ENCODE measurements at places on chromosomes 11 and 22.

DNA sequence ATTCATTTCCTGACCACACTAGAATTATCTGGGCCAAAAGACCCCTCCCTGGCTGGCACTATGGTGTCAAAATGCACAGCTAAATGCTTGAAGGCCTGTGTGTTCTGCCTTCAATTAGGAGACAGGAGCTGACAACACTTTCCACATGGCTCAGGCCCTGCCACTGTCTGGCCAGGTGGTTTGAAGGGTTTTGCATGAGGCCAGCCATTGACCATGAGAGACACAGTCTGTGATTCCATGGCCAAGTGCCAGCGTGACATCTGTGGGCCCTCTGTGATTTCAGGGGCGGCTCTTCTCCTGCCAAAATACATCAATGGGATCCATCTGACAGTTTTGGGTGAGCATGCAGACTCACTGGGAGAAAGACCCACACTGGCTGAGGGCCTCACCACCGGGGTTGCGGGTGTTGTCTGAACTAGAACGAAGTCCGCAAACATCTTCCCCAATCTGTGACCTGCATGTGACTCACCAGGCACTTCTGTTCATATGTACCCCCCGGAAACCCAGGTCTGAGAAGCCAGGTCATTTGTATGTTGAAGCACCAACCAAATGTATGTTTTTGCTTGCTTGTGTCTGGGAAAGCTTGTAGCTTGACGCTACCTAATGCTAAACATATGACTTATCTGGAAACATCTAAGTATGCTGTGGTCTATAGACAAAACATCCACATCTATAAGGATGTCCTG lies 20.7 kb upstream of the NAV2 start:
- no peak for DNase-seq

DNA sequence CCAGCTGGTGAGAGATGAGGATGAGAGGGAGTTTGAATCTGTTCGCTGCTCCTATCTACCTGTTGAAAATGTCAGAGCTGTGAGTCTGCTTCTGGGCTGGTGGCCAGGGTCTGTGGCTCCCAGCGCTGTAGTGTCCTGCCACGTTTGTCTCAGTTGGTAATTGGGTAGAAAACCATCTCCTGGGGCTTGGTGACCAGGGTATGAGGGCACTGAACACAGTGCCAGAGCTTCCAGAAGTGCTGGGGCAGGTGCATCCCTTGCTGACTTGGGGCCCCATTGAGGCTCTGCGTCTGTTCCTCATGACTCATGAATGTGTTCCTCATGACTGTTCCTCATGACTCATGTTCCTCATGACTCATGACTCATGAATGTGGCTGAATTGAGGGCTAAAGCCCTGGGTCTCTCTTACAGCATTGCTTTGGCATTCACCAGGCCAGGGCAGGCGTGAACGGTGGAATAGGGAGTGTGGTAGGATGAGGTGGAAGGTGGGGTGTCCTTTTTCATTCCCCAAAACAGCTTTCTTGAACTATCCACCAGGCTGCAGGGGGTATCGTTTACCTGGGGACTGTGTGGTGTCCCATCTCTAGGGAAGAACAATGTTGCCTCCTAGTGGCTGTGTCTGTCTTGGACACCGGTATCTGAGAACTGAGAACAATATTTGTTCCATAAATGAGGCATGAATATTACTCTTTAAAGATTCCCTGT lies 139.5 kb downstream of the COMMD9 start:
- DNase-seq = peak; percentile 96

DNA sequence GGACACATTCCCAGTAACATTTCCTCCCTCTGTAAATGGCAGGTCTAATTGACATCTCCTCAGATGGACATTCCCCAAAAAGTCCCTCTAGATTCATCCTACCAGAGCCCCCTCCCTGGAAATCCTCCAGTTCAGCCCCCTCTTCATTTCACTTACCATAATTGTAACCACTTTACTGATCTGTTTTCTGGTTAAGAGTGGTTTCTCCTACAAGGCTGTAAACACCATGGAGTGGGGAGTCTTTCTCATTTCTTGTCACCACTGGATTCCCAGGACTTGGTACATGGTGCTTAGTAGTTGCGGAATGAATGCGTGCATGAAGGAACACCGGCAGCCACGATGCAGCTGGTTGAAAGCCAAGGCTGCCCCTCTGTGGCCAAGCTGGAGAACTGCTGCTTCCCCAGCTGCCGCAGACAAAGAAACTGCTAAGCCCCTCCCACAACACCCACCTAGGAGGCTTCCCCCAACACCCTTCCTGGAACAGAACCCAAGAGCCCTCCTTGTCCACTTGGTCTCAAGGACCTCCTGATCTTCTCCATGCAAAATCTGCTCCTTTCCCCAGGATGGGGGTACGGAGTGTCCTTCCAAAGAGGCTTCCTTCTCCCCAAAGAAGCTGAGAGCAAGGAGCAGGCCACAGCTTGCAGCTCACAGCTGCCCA lies 18.6 kb upstream of the SCARF2 start:
- peak; percentile 84 for DNase-seq

DNA sequence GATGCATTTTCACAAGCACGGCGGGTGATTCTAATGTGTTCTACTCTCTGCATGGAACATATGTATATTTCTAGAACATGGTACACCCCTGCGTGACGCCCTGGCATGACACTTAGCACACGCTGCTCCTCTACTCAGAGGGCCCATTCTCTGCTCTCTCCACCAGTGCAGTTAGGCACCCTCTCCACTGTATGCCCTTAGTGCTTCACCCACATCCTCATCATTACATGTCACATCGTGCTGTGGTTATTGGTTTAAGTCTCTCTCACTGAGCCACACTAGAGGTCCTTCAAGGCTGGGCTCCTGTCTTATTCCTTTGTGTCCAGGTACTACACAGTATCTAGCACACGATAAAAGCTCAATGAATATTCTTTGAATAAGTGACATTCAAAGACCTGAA lies 16.7 kb downstream of the TMPRSS13 start:
- no peak for DNase-seq

- no peak for DNase-seq
These were observed 9.9 kb downstream of the HTR3A start for GRCh38 chr11:113984781-113985180.

- DNase-seq = no peak
These were observed 2.9 kb upstream of the HORMAD2 start for GRCh38 chr22:30077279-30077880.

DNA sequence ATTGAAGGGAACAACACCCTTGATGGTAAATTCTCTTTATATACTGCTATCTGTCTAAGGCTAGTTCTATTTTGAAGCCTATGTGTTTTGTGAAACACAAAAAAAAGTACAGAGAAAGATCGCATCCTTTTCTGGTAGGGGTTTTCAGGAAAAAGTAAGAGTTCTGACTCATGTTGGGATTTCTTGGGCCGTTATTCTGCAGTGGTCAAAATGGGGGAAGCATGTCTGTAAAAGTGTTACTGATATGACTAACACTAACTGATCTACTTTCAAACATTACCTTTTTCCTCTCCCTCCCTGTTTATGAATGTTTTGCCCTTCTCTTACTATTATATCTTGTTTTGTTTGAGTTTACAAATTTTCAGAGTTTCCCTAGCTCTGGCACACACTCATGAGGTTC lies 53.9 kb downstream of the CTNND1 start:
- no peak for DNase-seq

- DNase-seq = no peak
These were observed 72.4 kb downstream of the CYP2R1 start for GRCh38 chr11:14819596-14819995.

DNA sequence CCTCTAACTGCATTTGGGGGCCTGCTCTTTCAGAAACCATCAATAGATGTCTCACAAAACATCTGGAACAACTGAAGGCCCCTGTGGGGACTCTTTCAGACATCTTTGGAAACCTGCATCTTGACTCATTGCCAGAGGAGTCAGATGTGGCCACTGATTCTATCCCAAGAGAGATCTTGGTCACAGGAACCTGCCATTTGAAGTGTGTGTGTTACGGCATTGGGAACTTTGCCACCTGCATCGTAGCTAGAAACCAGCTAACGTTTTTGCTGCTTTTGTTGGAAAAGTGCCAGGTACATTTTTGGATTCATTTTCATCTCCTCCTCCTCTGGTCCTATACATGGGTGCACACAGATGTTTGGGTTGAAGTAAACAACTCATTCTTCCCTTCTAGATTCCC lies 4.3 kb downstream of the SRRD start:
- DNase-seq = no peak

GRCh38 chr22:36244522-36245391 lies 5.4 kb upstream of the APOL2 start:
- no peak for DNase-seq

DNA sequence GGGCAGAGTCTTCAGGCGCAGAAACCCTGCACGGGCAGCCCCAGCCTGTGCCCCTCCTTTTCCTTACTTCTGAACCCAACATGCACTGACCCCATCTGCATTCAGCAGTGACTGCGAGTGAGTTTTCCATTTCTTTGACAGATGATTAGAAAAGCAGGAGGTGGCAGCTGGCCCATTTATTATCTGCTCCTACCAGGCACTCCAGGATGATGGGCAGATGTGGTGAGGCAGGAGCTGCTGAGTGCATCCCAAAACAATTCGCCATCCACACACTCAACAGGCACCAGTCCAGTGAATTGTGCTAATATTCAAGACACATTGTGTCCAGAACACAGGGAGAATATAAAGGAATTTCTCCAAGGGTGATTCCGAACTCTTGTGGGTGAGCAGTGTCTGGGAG lies 208.5 kb downstream of the TENM4 start:
- DNase-seq = no peak

DNA sequence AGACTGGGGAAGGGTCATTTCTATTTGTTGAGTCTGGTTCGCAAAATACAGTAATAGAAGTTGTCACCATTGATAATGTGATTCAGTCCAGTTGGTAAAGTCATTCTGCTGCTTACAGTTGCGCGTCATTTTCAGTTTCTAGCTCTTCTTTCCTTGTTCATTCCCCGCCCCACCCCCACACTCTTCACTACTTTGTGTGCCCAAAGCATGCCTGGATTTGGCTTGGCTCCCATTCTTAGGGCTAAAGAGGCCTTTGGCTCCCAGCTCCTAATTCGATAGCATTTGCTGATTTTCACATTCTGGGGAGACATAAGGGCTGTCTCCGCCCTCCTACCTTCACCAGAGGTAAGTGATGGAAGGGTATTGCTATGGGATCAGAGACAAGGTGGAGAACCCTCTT lies 43.0 kb downstream of the CECR2 start:
- DNase-seq = no peak

DNA sequence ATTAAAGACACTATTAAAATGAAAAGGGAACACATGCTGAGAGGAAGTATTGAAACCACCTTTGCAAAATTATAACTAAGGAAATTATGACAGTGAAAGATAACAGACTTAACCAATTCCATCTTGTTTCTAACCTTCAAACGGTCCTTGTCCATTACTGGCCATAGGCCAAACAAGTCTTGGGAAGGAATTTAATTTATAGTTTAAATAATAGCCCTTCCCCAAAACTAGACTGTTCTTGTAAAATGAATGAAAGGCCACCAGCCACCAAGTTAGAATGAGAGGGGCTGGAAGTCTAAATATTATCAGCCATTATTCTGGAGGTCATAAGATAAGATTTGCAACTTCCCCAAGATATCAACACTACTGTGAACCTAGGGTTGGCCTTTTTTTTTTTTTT lies 1.8 kb upstream of the TALDO1 start:
- DNase-seq = no peak

- DNase-seq = peak; percentile 68
These were observed 33.3 kb upstream of the NNMT start for GRCh38 chr11:114262681-114263512.

GRCh38 chr11:95584180-95584579 lies 205.4 kb downstream of the FAM76B start:
- peak; percentile 56 for DNase-seq

DNA sequence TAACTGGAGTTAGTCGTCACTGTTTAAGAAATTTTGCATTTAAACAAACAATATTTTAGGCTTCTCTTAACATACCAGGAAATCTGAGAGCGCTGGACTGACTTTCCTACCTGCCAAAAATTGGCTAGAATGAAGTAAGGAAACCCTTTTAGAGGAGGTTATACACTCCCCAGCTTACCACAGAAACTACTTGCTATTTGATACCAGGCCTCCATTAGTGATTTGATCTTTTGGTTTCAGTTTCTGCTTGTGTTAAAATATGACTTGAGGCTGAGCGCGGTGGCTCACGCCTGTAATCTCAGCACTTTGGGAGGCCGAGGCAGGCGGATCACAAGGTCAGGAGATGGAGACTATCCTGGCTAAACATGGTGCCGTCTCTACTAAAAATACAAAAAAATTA lies 419.9 kb downstream of the LRRC4C start:
- no peak for DNase-seq

DNA sequence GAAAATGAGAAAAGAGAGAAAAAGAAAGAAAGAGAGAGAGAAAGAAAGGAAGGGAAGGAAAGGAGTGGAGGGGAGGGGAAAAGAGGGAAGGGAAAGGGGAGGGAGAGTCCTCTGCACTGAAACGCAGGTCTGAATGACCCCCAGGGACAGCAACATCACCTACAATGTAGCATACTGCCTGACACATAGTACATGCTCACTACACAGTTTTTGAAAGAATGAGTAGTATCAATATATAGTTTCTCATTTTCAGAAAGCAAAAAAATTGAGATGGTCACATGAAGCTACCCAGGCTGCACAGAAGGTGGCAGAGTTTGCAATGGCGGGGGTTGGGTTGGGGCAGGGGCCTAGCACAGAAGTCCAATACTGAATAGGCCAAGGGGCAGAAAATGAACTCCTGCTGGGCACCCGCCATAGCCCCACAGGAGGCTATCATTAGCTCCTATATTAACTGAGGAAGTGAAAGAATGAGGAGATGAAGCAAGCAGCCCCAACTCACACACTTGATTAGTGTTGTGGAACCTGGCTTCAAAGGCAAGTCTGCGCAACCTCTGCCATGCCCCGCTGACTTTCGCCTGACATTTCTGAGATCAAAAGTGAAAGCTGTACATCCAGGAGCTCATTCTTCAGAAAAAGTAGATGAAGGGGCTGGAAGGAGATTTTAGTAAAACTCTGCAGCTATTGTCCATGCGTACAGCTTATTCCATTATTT lies 241.2 kb upstream of the SYN3 start:
- no peak for DNase-seq
